ENCODE measurements at places on chromosomes 16 and 17.

- DNase-seq = peak; percentile 70
Observed at GRCh38 chr17:58531661-58532554, 17.5 kb upstream of the MTMR4 start.

- no peak for DNase-seq
Observed at GRCh38 chr17:68036304-68037147, 991 bp downstream of the KPNA2 start.

DNA sequence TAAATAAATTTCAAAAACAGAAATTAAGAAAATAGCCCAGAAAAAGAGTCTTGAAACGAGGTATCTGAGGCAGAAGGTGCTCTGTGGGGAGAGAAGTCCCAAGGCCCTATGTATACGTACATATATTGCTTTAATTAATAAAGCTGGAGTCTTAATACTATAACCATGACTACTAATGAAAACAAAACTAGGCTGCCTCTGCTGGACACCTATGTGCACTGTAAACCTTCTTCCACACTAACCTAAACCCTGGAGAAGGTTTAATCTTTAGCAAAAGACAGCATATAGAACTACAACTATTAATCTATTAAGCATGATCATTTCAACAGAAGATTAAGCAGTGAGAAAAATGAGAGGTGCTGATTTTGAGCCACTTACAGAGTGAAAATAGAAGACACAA, 153.9 kb upstream of the C17orf78 start:
- DNase-seq = no peak

DNA sequence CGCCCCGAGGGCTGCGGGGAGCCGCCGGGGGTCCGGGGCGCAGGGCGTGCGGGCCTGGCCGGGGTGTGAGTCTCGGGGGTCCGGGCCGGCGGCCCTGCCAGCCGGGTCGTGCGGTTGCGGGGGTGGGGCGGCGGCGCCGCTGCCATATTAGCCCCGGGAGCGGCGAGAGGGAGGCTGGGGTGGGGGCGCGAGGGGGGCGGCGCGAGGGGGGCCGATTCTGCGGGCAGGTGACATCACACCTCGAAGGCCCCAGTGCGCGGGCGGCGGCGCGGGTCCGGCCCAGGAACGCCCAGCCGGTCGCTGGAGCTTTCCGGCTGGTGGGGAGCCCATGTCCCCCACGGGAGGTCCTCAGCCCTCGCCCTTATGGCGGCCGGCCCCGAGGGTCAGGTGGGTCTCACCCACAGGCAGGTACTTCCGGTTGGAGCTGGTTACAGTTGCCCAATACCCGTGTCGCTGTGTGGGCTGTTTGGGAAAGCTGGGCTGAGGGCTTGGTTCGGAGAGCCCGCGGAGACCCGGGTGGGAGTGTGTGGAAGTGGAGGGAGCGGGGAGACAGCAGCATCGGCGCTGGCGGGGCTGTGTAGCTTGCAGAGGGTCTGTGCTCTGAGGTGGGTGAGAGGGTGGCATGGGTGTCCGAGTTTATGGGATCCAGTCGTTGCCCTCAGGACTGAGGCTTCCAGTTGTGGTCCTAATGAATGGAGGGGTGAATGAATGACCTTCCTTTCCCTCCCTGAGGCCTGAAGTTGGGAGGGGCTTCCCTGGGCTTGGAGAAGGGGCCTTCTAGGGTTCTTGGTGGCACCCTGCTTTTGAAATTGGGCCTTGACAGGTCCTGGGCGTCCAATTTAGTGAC, 804 bp downstream of the ATP6V0C start:
- peak; percentile 42 for DNase-seq

- no peak for DNase-seq
Observed at GRCh38 chr16:62194828-62195227, 158.6 kb upstream of the CDH8 start.

GRCh38 chr17:77564278-77564920, 394.1 kb upstream of the TNRC6C start:
- DNase-seq = no peak

DNA sequence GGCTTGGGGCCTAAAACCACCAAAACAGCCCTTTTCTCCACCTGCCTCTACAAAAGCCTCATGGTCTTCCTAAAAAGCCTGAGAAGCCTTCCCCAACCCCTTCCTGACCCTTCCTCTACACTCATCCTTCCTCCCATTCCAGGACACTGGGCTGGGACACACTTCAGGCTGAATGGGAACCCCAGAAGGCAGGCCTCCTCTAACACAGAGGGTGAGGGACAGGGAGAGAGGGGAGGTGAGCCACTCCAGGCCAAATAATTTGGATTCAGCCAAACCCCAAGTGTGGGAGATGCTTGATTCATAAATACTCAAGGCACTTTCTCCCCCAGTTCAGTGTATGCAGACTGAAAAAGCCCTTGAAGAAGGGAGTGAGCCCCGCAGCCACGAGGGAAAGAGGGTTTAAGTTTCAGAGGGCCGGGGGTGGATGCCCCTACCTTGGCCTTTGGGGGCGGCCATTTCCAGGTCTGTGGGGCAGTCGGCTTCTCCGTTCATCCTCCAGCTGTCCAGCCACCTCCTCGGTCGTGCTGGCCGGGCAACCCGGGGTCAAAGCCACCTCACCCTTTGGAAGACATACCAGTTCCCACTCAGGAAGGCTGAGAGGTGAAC, 1.6 kb downstream of the UBTF start:
- DNase-seq = no peak

DNA sequence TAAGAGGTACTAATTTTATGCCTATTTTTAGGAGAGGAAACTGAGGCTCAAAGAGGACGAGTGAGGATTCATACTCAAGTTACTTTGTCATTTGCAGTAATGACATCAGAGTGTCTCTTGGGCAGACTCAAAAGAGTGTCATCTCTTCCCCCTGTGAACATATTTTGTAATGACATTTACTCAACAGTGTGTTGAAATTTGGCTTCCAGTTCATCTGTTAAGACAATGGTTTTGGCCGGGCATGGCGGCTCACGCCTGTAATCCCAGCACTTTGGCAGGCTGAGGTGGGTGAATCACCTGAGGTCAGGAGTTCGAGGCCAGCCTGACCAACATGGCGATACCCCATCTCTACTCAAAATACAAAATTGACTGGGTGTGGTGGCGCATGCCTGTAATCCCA, 28.9 kb downstream of the WFDC1 start:
- no peak for DNase-seq

DNA sequence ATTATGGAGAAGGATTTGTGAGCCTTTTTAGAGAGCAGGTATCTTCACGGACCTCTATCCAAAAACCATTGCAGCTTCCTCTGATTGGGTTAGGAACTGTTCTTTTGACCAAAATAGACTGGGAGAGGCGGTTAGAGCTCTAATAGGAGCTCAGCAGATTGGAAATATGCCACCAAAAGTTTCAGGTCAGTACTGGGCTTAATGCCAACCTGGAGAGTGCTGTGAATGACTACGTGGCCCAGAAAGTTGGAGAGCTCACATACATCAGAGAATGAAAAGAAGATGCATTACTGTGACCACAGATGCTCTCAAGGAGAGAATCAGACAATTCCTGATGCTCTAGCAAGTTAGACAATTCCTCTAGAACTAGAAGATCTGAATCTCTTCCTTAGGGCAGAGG, 86.5 kb downstream of the ABCA8 start:
- DNase-seq = no peak

- peak; percentile 16 for DNase-seq
Observed at GRCh38 chr17:27339836-27340550, 46.1 kb downstream of the WSB1 start.

DNA sequence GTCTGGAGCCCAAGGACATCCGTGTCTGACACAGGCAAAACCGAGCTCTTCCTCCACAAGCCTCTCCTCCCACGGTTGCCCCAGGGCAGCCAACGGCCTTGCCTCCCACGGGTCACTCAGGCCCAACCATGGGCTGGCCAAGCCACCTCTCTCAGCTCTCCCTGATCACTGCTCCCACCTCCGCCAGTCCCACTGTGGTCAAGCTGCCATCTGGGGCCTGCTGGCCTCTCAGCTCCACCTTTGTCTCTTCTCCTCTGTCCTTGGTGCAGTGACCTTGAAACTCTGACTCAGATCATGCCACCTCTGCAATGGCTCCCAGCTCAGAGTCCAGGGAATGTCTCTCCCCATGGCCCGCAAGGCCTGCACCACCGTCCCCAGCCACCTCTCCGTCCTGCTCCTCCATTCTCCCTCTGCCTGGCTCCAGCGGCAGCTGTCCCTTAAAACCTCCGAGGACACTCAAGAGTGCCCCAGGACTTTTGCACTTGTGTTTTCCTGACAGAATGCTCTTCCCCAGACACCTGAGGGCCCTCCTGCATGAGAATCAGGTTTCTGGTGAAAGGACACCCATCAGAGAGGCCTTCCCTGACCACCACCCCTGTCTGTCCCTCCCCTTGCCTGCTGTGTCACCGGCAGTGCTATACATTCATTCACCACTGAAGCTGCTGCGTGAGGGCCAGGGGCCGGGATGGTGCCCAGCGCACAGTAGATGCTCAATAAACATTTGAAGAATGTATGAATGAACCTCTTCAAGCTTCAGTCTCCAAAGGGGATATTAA, 19.3 kb downstream of the PEMT start:
- DNase-seq = no peak

GRCh38 chr17:61517843-61518606, 65.8 kb downstream of the TBX4 start:
- DNase-seq = no peak

DNA sequence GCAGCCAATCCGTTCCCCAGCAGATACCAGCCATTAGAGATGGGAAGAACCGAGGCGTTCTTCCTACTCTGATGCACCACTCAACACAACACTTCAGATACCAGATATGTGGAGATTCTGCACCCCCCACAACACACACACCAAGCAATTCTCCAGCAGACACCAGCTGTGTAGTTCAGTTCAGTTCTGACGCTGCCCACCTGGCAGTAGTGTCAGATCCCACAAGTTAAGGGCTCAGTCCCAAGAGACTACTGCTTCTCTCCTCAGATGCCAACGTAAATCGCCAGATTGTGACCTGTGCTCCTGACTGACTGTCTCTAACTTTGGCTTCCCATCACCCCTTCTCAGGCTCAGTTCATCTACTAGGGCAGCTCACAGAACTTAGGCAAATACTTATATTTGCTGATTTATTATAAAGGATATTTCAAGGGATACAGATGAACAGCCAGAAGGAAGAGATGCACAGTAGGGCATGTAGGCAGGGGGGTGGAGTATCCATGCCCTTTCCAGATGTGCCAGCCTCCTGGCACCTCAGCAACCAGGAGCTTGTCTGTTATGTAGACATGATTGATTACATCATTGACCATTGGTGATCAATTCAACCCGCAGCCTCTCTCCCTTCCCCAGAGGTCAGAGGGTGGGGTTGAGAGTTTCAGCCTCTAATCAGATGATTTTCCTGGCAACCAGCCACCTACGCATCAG, 110.6 kb downstream of the PRKCA start:
- DNase-seq = no peak

DNA sequence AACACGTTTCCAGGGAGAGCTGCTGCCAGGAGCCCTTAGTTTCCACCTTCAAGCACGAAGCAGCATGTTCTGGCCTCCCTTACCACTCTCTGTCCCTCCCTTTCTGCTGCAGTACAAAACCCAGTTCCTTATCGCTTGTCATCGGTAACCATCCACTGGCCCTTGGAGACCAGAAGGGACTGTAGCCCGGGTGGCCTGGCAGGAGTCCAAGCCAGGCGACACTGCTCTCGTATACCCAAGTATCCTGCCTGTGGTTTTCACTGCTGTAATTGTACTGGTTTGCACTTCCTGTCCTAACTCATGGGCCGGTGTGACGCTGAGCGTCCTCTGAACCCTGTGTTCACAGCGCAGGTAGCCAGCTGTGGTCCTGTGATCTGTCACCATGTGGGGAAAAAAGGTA, 81.1 kb downstream of the MAF start:
- DNase-seq = no peak

DNA sequence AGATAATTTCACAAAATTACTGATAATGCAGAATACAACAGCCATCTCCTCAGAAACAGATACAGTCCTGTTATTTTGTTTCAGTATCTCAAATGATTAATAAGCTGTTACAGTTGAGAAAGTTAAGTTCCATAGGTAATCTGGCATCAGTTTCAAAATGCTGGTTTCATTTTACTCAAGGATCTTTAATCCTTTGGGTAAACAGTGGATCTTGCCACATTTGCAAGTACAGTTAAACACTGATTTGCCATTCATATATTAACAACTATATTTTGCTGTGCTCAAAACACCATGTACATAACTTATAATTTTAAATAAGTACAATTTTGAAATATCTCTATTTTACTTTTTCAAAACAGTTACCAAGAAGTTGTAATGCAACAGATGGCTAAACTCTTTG, 31.2 kb downstream of the RPGRIP1L start:
- DNase-seq = no peak

GRCh38 chr17:75349589-75349988, 55.9 kb downstream of the GRB2 start:
- no peak for DNase-seq

DNA sequence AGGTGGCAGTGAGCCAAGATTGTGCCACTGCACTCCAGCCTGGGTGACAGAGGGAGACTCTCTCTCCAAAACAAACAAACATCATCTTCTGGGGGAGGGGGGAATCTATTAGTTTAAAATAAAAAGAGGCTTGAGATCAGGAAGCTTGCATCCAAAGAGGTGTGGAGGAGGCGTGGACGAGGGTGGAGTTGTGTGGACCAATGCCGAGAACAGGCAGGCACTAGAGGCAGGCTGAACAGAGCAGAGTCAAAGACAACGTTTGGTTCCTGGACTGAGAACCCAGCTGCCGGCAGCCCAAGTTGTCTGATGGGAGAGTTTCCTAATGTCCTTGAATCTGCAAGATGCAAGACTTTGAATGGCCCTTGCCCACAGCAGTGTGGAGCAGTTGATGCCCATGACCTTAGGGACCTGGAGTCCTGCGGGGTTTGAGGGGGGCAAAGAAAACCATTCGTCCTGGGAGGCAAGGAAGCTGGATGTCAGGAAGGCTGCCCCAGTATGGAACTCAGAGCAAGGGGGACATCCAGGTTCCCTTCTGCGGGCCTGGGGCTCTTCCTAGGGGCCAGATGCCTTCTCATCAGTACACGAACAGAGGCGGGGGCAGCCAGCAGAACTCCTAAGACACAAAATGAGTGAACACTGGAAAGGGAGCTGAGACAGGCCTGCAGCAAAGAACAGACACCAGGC, 9.2 kb downstream of the TBC1D16 start:
- no peak for DNase-seq

DNA sequence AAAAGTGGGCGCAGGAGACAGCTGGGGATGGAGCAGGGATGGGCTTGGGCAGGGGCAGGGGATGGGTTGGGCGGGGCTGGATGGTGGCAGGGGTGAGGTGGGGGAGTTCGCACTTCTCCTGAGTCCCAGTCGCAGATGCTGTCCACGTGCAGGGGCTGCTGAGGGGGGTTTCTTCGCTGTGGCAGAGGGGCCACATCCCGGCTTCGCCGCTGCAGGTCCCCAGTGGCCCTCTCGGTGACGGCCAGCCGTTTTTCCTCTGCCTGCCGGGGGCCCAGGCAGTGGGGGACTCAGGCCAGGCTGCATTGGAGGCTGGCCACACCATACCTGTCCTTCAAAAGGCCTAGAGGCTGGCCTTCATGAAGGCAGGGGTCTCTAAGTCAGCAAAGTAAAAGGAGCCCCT, 8.3 kb downstream of the EVPL start:
- no peak for DNase-seq

GRCh38 chr17:78783711-78784324, 1.7 kb upstream of the CYTH1 start:
- DNase-seq = no peak

GRCh38 chr17:8665684-8666083, 35.2 kb upstream of the MYH10 start:
- DNase-seq = no peak
